ENCODE measurements at places on chromosomes 5 and 9. TPM values are rescaled to one million over a fixed set of nuclear protein-coding genes. Genes with fewer than 3 reads are reported as not detected.

Gene PRR16
- not detected for total RNA-seq

DNA sequence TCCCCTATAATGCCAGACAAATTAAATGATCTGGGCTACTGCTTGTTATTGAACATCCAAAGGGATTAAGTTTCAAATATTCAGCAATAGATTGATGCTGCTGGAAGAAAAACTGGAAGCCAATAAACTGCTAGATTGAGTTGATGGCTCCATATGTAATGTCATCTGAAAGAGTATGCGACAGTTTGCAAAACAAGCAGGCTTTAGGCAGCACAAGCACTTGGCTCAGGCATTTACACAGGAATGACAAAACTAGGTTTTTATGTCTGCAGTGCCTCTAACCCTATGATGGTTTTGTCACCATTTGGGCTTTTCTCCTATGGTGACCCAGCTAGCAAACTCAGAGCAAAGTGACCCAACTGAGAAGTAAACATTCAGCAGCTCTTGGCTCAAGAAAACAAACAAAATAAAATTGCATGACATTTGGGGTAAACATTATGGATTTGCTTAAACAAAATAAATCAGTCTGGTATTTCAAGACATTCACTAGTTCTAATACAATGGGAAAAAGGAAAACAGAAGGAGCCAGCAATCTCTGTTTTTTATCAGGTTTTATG is 978.5 kb downstream of the DTWD2 start:
- no peak for DNase-seq

- no peak for DNase-seq
These were observed 6.1 kb downstream of the IRX4 start for GRCh38 chr5:1876660-1877064.

GRCh38 chr5:59254055-59254687 is 639.4 kb downstream of the PDE4D start:
- no peak for DNase-seq

- no peak for DNase-seq
These were observed 42.8 kb upstream of the PDE8B start for GRCh38 chr5:77167695-77168121.

DNA sequence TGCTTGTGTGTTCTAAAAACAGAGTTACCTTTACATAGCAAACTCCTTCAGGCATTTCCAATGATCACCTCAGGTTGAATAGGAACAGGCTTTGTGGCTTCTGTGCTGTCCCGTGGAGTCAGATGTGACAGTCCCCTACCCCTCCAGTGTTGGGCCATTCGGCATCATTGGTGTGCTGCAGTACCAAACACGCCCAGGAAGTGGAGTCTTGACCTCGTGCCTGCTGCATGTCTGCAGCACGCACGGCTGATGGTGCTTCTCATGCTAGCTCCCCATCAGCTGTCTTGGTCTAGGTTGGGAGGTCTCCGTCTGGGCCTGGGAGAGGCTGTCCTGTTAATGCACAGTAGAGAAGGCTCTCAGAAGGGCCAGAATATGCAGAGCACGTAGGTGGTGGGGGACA is 42.5 kb upstream of the PHF2 start:
- no peak for DNase-seq

All from HT-29 (cell line).